GM10248 (cell line): ENCODE measurements at places on chromosomes 16 and 17.

- DNase-seq, result no peak
Measured at GRCh38 chr16:26830428-26831127, 236.1 kb upstream of the C16orf82 start.

DNA sequence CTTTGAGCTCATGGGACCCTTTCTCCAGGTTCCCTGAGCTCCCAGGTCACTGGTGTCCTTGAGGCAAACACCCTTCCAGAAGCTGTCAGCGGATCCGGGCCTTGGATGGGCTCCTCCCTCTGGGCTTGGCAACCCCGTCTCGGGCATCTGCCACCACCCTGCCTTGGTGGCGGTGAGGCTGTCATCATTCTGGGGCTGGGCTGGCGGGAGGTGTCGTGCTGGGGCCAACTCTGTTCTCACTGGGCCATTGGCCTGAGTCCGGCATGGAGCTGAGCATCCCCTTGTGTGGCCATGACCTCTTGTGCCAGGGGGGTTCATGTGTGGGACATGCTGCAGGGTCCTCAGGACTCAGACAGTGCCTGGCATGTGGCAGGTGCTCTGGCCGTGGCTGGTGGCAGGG lies 197.6 kb downstream of the LAT start:
- no peak for DNase-seq

DNA sequence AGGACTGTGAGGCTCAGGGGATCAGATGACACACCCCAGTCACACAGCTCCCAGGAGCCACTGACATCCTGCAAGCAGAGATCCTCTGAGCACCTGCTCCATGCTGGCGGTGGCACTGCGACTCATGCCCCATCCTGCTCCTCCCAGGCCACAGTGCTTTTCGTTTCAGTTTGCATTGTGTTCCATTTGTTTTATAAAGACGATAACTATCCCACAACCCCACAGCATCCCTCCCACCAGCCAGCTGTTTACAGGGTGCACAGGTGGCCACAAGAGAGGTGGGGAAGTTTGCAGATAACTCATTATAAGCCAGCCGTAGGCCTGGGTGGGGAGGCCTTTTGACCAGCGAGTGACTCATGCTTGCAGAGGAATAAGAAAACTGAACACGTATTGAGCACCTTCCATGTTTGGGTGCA lies 28.2 kb downstream of the BCO1 start:
- no peak for DNase-seq

GRCh38 chr17:36048066-36048465 lies 16.0 kb upstream of the CCL18 start:
- no peak for DNase-seq

GRCh38 chr16:79328402-79329165 lies 272.0 kb downstream of the MAF start:
- DNase-seq, result no peak
